Sciatic nerve (tissue), 2 donors: ENCODE measurements at places on chromosomes 6 and 20. TPM values are rescaled to one million over a fixed set of nuclear protein-coding genes. Genes with fewer than 3 reads are reported as not detected.

DNA sequence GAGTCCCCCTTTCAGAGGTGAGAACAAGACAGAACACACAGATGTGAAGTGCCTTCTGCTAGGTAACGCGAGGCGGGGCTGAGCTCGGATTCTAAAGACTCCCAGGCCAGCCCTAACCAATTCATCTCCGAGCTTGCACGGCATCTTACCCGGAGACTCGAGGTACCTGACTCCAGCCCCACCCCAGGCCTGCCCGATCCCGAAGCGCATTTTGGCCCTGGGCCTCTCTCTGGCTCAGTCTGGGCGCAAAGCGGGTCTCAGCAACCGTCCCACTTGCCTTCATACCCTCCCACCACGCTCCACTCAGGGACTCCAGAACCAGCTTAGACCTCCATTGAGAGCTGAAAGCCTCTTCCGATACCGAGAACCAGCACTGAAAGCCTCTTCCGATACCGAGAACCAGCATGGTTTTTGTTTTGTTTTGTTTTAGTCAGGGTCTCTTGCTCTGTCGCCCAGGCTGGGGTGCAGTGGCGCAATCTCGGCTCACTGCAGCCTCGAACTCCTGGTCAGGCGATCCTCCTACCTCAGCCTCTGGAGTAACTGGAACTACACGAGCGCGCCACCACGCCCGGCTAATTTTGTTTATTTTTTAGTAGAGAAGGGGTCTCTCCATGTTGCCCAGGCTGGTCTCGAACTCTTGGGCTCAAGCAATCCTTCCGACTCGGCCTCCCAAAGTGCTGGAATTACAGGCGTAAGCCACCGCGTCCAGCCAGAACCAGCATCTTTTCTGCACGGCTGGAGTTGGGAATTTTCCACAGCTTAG is 557 bp upstream of the DYNLRB1 start:
- no peak for DNase-seq

Gene VWA7
- 0.94 TPM for total RNA-seq

Gene COL21A1
- 31.4 TPM for total RNA-seq

GRCh38 chr6:4582506-4583417 is 193.4 kb upstream of the CDYL start:
- DNase-seq = no peak

GRCh38 chr6:11718463-11718862 is 60.1 kb downstream of the ADTRP start:
- no peak for DNase-seq

DNA sequence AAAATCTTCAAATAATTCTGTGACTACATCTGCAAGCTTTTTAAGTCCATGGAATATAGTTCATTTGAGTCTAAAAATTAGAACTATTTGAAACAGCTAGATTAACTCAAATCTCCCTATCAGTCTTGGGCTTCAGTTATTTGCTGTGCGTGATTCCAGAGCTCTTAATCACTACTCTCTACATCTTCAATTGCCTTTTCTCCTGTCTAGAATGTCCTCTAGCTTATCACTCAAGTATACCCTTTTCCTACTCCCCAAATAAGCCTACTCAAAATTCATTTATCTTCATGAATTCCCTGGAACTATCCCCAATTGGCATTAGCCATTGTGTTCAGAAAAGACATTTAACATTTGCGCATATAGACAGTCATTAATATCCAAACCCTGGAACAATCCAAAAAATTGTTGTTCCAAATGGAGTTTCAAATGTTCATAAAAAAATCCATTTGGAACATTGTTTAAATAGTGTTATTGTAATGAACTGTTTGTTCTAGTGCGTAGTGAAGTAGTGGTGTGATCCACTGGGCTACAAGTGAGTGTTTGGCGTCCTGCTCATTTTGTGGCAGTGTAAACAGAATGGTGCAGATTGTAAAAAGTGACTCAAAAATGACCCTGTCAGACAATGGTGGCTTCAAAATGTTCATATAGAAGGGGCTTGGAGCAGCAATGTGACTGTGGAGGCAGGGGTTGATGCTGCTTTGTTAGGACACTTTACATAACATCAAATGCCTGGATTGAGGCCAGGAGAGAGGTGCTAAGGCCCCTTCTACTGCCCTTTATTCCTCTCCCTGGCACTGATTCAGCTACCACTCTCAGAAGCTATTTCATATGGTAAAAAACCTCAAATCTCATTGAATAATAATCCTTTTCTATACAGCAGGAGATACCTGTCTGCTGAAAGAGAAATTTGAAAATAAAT is 122.3 kb downstream of the KIF6 start:
- DNase-seq = no peak

DNA sequence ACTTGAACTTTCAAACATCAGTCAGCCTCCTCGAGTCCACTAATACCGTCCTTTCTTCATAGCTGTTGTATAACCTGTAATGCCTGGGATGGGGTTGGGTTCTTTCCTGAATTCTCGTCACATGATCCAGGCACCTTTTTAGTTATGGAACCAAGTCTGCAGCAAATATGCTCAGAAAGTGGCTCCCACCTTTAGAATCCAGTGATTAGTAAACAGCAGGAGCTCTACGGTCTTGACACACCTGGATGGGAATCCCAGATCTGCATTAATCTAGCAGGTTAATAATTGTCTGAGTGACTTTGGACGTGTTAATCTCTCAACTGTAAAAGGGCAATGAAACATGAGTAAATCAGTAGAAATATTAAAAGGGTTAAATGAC is 729 bp upstream of the ZHX3 start:
- no peak for DNase-seq

- no peak for DNase-seq
These were observed 51.2 kb upstream of the MARCKS start for GRCh38 chr6:113805811-113806495.

DNA sequence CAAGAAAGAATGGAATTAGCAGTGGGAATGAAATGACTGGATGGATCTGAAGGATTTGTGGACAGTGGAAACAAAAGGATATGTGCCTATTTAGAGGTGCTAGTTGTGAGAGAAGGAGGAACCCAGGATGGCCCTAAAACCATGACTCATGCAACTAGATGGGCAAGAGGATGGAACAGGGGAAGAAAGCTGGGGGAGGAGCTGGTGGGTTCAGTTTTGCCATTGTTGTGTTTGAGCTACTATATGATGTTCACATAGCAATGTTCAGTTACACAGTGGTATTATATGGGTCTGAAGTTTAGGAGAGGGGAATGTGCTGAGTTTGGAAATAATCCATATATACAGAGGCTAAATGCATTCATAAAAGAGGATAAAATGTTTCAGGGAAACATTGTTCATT is 125.7 kb upstream of the SSTR4 start:
- DNase-seq = no peak

Gene TFAP2D
- not detected for total RNA-seq

DNA sequence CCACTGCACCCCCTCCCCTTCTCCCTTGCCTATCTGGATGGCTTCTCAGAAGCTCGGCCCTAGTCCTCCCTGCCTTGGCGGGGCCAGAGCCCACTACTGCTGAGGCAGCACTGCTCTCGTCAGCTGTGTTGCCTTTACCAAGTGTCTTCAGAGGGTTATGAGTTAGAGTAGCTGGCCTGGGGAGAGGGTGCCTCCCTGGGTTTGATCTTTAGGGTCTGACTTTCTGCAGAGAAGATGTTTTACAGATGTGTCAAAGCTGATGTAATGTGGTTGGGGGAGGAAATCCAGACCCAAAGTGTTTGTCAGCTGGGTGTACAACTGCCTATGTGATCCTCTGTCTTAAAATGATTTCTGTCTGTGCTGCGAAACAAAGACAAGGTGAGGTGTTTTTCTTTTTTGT is 30.4 kb upstream of the PI16 start:
- DNase-seq = no peak

GRCh38 chr20:24943731-24944130 is 5.3 kb upstream of the CST7 start:
- no peak for DNase-seq

DNA sequence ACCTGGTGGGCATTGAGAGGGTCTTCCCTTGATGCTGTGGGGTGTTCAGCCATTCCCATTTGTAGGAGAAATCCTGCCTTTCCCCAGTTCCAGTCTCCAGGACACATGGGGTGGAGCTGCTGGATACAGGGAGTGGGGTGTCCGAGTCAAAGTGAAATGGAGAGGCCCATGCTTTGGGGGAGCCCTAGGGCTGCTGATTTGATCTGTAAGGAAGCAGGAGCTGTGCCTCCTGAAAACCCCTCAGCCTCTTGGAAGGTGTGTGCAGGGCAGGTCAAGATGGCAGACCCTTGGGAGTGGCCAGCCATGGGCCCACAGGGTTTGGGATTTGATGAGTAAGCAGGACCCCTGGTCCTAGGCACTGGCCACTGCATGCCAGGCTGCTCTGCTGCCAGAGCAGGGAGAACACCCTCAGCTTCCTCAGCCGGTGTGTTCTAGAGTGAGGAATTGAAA is 82.0 kb downstream of the SERAC1 start:
- no peak for DNase-seq
